T-helper 9 cell (primary cell): ENCODE measurements at places on chromosomes 1 and 21.

- DNase-seq = no peak
Measured at GRCh38 chr1:58282623-58283387, 263.7 kb downstream of the OMA1 start.

- DNase-seq = no peak
Measured at GRCh38 chr1:14924455-14925331, 228.9 kb upstream of the TMEM51 start.

- no peak for DNase-seq
Measured at GRCh38 chr1:115648717-115649691, 7.2 kb downstream of the VANGL1 start.

DNA sequence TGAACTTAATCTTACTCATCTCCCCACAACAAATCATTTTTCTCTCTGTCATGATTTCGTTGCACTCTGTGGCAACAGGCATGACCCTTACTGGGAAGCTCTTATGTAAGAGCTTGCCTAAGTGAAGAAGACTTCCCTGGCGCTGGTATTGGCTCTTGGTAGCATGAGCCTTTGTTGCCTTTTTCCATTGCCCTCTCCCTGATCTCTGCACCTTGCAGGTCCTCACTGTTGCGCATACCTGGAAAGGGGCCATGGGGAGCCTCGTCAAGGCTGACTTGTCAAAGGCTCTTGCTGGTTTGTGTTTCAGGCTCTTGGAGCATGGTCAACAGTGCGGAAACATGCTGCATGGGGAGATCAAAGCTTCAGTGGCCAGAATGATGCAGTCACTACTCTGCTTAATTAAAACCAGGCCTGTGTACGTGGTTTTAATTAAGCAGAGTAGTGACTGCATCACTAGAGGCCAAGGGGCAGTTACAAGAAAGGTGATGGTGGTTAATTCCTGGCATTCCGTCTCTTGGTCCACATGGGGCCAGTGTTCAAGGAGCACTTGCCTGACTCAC is 141.3 kb downstream of the SPATA46 start:
- DNase-seq = no peak

GRCh38 chr1:7641587-7642417 is 129.3 kb upstream of the VAMP3 start:
- DNase-seq = no peak

DNA sequence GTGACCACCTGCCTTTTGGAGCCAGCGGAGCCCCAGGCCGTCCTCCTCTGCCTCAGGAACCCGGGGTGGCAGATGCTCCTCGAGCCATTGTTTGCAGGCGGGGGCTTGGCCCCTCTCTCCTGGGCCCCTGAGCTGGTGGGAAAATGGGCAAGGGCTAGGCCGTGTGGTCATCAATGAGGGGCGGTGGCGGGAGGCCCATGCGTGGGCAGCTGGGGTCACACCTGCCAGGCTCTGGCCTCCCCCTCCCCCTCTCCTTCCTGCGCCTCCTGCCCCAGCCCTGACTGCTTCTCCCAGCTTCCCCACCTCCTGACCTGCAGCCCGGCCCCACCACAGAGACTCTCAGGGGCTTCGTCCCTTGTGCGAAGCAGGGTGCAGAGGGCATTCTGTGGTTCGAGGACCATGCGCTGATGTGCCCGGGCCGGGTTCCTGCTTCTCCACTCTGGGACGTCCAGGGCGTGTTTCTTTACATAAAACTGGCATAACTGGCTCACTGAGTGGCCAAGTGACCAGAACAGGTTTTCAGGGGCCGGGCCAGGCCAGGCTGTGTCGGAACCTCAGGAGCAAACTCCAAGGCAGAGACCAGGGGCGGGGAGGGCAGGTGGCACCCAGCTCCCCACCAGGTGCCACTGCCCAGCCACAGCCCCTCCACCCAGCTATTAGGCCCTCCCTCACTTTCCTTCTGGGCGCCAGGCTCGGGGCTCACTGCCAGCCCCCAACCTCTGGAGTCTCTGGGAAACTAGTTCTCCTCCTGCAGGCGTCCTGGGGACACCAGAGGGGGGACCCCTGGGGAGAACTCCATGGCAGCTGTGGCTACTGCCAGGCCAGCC is 9.3 kb downstream of the SAMD11 start:
- no peak for DNase-seq
